NCI-H2171 (cell line): ENCODE measurements at places on chromosomes 12 and 14.
A peak's percentile ranks its signal among the peaks of the same experiment; 100 is the strongest.

DNA sequence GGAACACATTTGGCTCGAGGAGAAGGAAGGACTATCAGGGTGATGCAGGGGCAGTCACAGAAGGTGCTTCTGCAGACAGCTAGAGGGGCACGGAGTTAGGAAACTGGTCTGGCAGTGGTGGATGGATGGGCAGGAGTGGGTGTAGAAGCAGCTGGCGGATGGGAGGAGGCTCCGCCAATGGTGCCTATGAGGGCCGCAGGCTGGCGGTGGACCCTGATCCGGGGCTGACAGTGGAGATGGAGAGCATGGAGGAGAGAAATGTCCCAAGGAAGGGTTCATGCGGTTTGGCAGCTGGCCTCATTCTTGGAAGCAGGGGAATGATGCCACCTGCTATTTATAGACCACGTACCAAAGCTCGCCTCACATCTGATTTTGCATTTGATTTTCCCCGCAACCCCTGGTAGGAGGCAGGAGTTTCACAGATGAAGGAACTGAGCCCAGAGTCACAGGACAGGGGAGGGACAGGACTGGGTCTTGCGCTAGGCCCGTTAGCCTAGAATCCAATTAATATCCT lies 237.1 kb downstream of the FOXN3 start:
- DNase-seq = no peak

- DNase-seq = no peak
These were observed 94.1 kb downstream of the SLC8A3 start for GRCh38 chr14:70094631-70095030.

- no peak for DNase-seq
These were observed 365.7 kb downstream of the FLRT2 start for GRCh38 chr14:85895603-85896002.

DNA sequence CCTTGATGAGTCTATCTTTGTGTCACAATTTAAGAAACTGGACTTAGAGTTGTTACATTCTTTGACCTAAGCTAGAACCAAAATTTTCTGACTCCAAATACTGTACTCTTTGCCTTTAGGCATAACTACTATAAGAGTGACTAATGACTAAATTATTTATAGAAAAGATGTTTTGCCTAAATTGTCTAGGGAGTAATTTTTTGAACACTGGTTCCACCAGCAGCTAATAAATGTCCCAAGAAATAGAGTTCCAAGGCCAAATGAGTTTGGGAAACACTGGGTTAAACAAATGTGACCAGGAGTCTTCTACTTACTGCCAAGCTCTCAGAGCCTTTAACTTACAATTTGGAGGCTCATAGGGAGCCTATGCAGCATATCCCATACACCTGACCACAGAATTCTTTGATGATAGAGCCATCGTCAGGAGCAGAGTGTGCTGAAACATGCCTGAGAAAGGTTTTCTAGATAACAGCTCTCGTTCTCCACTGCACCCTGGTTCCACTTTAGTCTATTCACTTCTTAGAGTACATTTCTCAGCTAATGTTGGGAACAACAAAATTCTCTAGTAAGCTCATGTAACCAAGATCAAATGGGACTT lies 215.9 kb upstream of the HMGA2 start:
- DNase-seq = no peak

GRCh38 chr14:46573498-46573897 lies 78.1 kb downstream of the RPL10L start:
- DNase-seq = no peak

GRCh38 chr12:5000204-5000603 lies 43.5 kb upstream of the KCNA5 start:
- no peak for DNase-seq

GRCh38 chr12:94545935-94546771 lies 86.5 kb upstream of the CEP83 start:
- peak; percentile 42 for DNase-seq

DNA sequence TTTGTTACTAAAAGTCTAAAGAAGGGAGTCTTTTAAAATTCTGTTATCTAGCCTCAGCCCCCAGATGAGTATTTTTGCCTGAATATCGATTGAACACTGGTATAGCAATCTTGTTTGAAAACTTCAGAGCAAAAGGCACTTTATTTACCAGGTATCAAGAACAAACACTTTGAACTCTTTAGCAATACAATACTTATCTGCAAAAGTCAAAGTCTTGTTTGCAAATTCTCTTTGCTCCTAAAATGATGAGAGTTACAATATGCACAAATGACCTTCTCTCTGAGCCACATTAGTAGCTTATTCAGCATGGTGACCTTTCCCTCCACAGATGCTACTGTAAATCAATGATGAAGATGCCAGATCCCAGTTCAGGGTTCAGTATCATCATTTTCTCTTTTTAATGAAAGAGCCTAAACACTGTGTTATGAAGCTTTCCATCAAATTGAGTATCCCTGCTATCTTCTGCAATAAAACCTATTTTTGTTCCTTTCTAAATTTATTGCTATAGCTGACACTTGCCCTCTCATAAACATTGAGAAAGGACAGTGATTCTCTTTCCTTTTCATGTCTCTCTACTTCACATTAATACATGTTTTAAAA lies 752.7 kb upstream of the MGAT4C start:
- DNase-seq = no peak

DNA sequence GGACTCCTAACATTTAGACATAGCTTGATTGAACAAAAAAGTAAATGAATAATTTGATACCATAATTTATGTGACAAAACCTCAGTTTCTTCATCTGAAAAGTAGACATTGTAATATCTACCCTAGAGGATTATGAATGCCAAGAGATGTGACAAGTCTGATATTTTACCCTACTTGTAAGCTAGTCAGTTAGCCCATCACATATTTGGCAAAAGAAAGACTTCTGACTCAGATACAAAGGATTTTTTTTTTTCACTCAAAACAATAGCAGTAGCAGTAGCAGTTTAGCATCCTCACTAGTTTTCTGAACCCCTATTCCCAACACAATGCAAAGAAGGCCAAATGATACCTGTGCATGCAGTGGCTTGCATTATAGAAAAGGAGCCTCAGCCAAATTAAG lies 377.3 kb upstream of the E2F7 start:
- DNase-seq = no peak

DNA sequence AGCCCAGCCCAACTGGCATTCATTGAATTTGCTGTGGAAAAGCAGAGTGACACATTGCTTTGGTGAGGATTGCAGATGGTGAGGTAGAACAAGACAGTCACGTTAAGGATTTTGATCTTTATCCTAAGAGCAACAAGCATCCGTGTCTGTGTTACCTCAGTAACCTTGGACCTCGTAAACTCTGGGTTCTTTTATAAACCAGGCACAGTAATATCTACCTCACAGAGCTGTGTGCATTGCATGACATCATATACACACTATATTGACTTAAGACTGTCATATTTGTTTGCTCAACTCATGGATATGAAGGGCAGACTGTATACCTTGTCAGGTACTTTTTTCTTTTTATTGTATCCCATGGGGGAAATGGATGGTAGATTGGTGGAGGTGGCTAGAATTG lies 156.2 kb downstream of the ETV6 start:
- no peak for DNase-seq

GRCh38 chr12:79648881-79649280 lies 41.9 kb downstream of the PAWR start:
- no peak for DNase-seq

GRCh38 chr14:89207925-89208328 lies 209.1 kb downstream of the FOXN3 start:
- DNase-seq = no peak

- DNase-seq = no peak
These were observed 31.8 kb downstream of the CPSF2 start for GRCh38 chr14:92153581-92153980.

DNA sequence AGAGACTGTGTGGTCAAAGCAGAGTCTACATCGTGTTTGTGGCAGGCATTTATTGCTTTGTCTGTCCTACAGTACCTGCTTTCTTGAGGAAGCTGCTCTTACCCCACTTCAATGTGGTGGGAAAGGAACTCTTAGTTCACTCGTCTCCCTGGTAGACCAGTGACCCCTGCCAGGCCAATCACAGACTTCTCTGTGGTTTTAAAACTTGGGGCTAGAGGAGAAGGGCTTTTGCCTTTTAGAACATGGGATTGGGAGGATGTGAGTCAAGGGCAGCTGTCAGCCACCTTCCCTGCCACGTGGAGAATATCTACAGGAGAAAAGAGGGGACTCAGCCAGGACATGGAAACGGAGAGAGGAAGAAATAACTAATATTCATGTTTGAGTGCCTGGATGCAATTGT lies 36.8 kb upstream of the TMED10 start:
- DNase-seq = no peak

GRCh38 chr12:1915082-1915968 lies 3.1 kb downstream of the CACNA2D4 start:
- DNase-seq = no peak

- DNase-seq = peak; percentile 58
These were observed 10.1 kb upstream of the GRIP1 start for GRCh38 chr12:66688846-66689439.

GRCh38 chr14:42428996-42429395 lies 822.3 kb downstream of the LRFN5 start:
- no peak for DNase-seq

GRCh38 chr14:62409169-62409568 lies 636.1 kb downstream of the KCNH5 start:
- no peak for DNase-seq

DNA sequence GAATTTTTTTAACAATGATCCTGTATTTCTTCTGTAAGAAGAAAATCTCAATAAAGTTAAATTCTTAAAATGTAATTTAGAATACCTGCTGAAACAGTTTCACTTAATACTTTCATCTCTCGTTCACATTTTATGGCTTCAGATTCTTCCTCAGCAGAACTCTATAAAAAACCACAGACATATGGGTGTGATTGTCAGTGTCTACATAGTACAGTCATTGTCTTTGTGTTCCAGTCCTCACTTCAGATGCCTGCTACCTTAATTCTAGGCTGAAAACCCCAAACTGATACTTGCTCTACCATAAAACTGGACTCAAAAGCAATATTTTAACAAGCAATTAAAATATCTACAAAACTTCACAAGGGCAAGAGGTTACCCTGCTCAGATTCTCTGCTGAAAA lies 71.8 kb downstream of the DNAI7 start:
- DNase-seq = no peak

GRCh38 chr12:122517877-122518276 lies 8.9 kb downstream of the RSRC2 start:
- DNase-seq = no peak

GRCh38 chr12:116436561-116437249 lies 122.5 kb upstream of the MAP1LC3B2 start:
- no peak for DNase-seq

DNA sequence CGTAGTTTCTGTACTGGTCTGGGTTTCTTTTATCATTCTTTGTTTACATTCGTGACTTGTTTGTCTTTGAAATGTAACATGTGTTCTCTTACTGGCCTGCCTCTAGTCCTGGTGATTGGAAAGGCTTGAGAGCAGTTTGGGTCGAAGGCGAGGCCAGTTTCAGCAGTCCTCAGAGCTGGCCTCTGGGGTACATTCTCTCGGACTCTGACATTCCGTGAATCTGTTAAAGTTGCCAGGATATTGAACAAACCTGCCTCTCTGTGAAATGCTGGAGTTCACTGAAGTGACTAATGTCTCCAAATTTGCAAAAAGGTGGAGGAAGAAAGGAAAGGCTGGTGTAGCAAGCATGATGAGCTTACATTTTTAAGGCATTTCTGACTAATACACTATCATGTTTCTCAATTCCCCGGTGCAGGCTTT lies 1.5 kb downstream of the PLEKHA5 start:
- DNase-seq = no peak

GRCh38 chr12:119980242-119980641 lies 8.8 kb upstream of the BICDL1 start:
- no peak for DNase-seq

GRCh38 chr14:77195766-77196165 lies 14.2 kb downstream of the TMEM63C start:
- no peak for DNase-seq

DNA sequence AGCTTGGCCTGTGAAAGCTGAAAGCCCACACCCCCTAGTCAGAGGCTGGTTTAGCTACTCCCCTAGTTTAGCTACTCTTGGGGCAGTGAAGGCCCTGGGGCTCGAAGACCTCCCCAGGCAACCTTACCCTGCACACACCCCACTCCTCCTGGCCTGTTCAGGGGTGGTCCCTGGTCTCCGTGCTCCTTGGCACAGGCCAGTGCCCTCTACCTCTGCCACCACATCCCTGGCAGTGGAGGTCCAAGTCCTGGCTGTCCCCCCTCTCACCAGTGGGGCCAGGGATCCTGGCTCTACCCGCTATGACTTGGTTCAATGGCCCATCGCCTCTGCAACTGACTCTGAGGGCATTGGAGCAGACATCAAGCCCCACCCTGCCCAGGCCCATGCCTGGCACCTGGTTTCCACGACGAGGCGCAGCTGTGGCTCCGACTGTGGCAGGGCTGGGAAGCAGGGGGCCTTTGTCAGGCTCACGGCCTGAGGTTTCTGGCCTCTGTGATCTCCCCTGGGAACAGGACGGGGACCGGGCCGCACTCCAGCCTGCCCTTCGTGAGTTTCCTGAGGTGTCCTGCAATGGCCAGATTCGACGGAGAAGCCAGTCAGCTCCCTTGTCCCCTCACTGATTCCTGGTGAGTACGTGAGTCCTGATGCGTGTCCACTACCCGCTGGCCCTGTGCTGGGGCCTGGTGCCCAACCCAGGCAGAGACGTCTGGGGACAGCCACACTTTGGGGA lies 5.7 kb downstream of the TMEM121 start:
- DNase-seq = no peak

DNA sequence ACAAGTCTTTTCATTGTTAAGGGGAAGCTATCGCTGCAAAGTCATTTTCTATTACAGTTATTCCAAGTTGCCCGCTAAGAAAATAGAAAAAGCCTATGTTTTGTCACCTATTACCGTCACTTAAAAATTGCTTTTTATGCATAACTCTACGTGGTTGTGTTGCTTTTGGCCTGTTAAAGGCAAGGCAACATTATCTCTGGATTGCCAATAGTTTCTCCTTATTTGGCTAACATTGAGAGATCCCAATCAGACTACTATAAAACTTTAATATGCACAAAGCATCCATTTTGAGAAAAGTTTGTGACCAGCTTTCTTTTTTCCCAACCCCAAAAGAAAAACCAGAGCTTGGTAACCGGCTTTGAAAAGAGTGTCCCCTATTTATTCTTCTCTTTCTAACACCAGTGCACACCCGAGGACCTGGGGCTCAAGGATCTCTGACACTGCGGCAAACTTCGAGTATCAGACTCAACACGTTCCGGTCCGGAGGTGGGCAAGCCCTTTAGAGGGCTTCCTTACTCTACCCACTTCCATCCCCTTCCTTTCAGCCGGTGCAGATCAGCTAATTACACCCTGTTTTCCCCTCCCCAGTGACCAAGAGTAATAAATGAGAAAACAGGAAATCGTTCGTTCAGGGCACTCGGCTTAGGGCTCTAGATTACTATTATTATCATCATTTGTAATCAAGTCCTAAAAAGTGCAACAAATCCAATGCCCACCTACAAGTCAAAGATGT lies 1.2 kb downstream of the PPP1R12A start:
- no peak for DNase-seq

- no peak for DNase-seq
These were observed 159.7 kb upstream of the EGLN3 start for GRCh38 chr14:34110531-34110930.

DNA sequence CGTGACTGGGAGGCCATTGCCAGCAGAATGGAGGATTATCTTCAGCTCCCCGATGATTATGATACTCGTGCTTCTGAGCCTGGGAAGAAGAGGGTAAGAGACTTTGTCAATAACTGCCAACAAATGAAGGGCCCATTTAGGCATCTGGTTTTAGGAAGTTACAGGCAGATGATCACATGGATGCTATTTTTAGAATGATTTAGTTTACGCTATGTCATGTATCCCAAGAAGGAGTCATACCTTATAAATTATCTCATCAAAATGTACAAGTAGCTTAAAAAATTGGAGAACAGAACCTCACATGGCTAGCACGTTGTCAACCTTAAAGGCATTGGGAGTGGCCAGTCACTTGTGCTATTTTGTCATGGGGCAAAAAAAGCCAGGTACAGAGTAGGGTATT lies 46.7 kb downstream of the PROX2 start:
- no peak for DNase-seq
